ENCODE measurements at places on chromosomes 13 and 19.

DNA sequence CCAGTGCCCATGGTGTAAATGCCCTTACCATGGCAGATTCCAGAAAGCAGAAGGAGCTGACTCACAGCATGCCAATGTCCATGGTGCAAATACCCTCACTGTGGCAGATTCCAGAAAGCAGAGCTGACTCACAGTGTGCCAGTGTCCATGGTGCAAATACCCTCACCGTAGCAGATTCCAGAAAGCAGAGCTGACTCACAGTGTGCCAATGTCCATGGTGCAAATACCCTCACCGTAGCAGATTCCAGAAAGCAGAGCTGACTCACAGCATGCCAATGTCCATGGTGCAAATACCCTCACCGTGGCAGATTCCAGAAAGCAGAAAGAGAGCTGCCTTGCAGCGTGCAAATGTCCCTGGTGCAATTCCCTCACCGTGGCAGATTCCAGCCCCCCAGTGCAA, 163.8 kb upstream of the SOX1 start:
- DNase-seq, result no peak

DNA sequence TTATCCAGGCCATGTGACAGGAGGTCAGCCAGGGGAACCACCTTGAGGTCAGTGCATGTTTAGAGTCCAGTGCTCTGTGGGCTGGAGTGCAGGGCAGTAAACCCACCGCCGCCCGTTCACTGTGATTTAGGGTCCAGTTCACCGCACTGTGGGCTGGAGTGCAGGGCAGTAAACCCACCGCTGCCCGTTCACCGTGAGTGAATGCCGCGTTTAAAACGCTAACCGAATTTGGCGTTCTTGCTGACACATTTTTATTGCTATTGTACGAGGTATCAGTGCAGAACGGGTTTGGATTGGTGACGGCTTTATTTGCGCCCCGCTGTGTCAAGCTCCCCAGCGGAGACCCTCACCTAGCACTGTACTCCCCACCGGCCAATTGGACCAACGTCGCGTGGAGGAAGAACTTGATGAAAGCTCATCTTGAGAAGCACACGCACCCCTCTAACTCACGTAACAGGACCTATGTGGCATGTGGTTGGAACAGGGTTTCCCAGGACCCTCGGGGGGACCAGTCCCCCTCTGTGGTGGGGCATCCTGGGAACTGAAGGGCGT, 27.9 kb downstream of the C13orf46 start:
- DNase-seq, result no peak

- DNase-seq, result no peak
Observed at GRCh38 chr19:30856786-30857185, 484.6 kb downstream of the ZNF536 start.

GRCh38 chr13:41565216-41565615, 107.9 kb downstream of the RGCC start:
- no peak for DNase-seq

DNA sequence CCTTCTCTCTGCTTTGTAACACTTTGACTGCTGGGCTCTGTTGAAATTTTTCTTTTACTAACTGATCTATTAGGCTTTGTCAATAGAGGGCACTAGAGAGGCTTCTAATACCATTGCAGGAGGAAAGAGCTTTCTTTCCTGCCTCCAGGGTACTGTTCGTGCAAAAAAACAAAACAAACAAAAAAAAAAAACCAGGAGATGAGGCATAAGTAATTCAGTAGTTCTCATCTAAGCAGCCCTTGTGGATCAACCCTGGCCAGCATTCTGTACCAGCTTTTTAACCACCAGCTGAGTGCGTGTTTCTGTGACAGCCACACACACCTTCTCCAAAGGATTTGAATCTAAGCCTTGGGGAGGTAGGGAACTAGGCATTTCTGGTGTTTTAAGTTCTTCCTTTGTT, 1707.6 kb upstream of the SLC10A2 start:
- DNase-seq, result no peak

DNA sequence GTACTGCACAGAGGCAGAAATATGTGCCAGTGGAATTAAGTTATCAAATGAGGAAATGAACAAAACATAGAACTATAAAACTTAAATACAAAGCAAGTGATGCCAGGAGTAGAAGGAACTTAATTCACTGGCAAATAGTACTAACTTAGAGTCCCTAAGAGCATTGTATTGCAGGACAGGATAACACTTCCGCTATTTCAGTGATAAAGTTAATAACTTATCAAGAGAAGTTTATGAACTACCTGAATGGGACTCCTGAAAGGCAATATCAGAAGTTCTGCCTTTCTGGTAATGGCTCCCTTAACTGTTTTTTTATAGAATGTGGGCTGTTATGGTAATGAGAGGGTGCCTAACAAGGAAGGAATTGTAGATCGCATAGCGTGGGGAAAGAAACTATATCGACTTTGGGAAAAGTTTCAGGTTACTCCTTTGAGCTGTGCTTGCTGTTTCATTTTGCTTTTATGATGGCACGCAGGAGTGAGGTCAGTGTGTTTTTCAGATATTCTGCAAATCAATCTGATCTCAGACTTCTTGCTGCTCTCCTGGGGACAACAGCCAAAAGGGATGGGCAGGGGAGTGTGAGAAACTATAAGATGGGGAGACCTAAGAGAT, 95.3 kb upstream of the MLNR start:
- no peak for DNase-seq

- DNase-seq, result peak; percentile 90
Observed at GRCh38 chr19:7197760-7198696, 96.2 kb downstream of the INSR start.

GRCh38 chr19:19319732-19320360, 463 bp downstream of the SUGP1 start:
- DNase-seq, result peak; percentile 32

DNA sequence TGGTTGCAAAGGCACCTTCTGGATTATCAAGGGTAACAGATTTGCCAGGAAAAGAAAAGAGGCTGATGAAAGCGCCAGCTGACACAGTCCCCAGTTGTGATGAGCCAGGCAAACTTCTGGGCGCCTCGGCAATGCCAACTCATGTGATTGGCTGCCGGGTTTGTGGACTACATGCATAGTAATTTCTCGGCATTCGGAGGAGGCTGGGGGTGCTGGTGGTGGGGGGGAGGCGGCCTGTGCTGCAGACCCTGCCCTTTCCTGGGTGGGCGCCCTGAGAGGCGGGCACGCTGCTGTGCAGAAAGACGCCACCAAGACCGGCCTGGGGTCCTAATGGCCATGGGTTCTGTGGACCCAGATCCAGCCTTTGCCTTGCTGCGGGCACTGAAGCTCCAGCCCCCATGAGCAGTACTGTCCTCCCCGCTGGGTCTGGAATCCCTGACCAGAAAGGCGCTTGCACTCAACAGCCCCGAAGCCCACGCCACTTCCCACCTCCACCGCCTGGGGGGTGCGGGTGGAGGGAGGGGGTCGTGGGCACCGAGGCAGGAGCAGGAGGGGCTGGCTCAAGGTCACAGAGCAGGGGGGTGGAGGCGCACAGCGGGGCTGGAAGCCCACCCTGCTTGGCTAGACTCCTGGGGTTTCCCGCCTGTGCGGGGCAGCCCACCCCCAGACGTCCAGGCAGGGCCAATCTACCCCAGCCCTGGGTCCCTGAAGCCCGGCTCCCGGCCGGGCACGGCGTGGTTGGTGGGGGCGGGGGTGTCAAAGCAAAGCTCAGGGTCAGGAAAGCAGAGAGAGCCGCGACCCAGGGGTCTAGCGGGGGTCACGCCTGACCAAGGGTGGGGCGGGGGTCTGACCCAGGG, 1.0 kb downstream of the DIRAS1 start:
- DNase-seq, result no peak

- DNase-seq, result no peak
Observed at GRCh38 chr13:98440390-98441055, 136.4 kb downstream of the STK24 start.

- DNase-seq, result no peak
Observed at GRCh38 chr19:4660993-4661392, 9.1 kb downstream of the MYDGF start.

- DNase-seq, result no peak
Observed at GRCh38 chr13:91661692-91662490, 263.5 kb downstream of the GPC5 start.

- DNase-seq, result no peak
Observed at GRCh38 chr19:16957151-16957701, 68.4 kb downstream of the F2RL3 start.

DNA sequence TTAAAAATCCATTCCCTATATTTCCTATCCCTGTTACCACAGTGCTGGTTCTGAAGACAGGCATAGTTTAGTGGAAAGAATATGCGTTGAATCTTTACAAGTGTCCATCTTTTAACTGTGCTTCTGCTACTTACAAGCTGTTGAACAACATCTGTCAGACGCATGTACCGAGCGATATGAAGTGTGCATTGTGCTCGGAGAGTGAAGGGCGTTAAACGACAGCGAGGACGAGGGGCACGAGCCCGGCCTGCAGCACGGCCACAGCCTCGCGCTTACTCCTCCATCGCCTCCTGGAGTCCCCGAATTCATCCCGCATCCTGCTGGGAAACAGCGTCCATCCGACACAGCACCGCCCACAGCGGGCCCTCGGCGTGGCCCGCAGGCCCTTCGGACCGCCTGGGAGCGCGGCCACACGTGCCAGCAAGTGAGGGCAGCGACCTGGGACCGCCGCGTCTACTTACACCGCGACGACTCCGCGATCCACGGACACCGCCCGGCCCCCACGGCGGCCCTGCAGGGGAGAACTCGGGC, 514 bp downstream of the PCID2 start:
- DNase-seq, result peak; percentile 41

DNA sequence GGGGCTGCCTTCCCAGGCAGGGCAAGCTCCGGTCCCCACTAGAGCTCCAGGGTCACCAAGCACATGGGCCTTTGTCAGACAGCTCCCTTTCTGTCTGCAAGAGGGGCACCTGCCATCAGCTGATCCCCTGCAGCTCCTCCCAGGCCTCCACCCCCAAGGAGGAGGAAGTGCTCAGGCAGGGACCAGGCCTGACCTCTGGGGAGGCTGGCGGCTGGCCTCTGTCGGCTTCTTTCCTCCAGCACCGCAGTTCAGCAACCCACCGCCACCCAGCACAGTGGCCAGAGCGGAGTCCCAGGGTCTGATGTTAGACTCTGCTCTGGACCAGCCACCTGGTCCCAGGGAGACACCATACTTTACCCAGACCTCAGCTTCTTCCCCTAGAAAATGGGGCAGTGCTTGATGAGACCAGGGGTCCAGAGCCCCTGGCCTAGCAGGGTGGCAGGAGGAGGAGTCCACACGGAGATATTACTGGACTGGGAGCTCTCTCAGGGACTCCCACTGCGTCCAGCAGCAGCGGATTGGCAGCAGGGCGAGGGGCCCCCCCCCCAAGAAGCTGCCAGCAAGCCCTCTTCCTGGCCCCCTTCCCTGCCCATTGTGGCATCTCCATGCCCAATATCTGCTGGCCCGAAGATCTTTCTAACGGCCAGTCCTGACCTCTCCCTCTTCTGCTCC, 24.1 kb downstream of the NKPD1 start:
- DNase-seq, result no peak

DNA sequence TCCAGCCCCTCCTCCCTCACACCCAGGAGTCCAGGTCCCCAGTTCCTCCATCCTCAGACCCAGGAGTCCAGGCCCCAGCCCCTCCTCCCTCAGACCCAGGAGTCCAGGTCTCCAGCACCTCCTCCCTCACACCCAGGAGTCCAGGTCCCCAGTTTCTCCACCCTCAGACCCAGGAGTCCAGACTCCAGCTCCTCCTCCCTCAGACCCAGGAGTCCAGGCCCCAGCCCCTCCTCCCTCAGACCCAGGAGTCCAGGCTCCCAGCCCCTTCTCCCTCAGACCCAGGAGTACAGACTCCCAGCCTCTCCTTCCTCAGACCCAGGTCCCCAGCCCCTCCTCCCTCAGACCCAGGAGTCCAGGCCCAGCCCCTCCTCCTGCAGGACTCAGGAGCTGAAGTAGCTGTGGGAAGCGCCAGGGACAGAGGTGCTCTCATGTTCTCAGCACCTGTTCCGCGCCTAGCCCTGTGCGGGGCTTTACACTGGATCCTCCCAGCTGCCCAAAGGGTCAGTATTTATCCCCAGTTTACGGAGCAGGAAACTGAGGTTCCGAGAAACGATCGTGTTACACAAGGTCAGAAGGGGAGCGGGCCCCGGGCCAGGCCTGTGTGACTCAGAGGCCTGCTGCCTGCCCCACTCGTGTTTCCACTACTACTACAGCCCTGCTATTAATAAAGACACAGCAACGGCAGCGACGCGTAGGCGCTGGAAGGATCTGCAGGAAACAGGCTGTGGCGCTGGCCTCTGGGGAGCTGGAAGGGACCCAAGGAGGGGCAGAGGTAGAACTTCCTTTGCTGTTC, 1.7 kb upstream of the SBK3 start:
- DNase-seq, result no peak

DNA sequence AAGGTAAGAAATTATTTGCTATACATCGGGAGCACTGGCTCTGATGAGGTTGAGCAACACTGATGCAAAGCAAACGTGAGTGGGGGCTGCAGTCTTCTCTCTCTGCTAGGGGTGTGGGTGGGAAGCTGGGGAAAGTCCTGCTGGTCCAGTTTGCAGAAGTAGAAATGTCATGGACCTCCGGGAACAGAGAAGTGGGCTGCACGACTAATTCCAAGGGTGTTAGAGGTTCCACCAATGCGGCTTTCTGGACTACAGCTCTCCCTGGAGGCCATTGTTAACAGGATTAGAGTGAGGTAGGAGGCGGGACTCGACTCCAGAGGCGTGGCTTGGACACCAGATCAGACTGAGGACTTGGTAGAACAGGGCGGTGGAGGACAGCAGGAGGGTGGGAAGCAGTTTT, 5.7 kb upstream of the FBXO27 start:
- peak; percentile 31 for DNase-seq

DNA sequence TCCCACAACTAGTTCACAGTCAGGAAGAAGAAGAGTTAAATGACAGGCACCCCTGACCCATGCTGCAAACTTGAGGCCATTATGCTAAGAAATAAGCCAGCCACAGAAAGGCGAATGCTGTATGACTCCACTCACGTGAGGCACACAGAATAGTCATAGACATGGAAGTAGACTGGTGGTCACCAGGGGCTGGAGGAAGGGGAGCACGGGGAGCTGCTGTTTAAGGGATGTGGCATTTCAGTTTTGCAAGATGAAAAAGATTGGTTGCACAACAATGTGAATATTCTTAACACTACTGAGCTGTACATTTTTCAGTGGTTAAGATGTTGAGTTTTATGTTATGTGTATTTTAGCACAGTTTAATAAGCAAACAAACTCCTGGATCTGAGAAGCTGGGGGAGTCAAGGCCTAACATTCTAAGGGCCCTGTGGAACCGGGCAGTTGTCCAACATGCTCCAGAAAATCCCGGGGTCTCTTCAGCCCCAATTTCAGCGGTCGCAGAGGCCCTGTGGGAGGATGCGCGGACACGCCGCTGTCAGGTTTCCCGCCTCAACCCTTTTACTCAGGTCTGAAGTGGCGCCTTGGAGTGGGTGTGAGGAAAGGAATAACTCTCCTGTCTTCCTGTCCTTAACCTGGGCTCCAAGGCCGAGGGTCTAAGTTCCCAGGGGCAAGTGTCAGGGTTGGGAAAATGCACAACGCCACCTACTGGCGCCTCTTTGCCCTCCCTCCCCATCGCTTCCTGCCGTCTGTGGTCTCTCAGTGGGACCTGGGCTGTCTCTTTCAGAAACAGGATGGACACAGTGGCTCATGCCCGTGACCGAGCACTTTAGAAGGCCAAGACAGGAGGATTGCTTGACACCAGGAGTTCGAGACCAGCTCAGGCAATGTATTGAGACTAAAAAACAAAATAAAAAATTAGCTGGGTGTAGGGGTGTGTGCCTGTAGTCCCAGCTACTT, 4.4 kb upstream of the TMEM272 start:
- peak; percentile 70 for DNase-seq

- no peak for DNase-seq
Observed at GRCh38 chr13:110426735-110427134, 119.7 kb downstream of the COL4A2 start.
